ENCODE measurements at places on chromosomes 11 and 22. TPM values are rescaled to one million over a fixed set of nuclear protein-coding genes. Genes with fewer than 3 reads are reported as not detected.
A peak's percentile ranks its signal among the peaks of the same experiment; 100 is the strongest.

Gene PGA5
- total RNA-seq: not detected

Gene OR56A1
- not detected for total RNA-seq

Gene UPK3A
- total RNA-seq: not detected

Gene LIPT2
- total RNA-seq: 0.52 TPM

Gene JAML
- not detected for total RNA-seq

Gene IL10RA
- total RNA-seq: not detected

Gene OR5AP2
- total RNA-seq: not detected

Gene CARD10
- total RNA-seq: 5.4 TPM

Gene SCN4B
- total RNA-seq: not detected

DNA sequence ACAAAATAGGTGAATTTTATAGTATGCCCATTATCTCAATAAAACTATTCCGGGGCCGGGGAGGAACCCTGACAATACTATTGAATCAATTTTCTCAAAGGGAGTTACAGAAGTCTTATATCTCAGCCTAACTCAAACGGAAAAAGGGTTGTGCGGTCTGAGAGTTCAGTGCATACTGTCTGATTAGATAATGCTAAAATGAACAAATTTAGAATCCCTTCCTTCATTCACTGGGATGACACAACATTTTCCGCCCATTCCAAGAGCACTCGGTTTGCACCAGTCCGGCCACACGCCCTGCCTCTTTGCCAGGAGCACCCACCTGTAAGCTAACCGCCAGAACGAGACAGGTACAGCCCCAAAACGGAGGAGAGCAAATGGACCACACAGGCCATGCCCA is 50.0 kb upstream of the NFRKB start:
- no peak for DNase-seq

DNA sequence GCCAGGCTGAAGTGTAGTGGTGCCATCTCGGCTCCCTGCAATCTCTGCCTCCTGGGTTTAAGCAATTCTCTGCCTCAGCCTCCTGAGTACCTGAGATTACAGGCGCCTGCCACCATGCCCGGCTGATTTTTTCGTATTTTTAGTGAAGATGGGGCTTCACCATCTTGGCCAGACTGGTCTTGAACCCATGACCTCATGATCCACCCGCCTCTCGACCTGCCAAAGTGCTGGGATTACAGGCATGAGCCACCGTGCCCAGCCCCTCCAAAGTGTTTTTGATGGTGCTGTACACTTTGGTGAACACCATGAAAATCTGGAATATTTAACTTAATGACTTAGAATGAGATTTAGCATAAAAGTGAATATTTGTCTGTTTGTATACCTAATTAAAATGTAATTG is 5.6 kb downstream of the LUZP2 start:
- no peak for DNase-seq

DNA sequence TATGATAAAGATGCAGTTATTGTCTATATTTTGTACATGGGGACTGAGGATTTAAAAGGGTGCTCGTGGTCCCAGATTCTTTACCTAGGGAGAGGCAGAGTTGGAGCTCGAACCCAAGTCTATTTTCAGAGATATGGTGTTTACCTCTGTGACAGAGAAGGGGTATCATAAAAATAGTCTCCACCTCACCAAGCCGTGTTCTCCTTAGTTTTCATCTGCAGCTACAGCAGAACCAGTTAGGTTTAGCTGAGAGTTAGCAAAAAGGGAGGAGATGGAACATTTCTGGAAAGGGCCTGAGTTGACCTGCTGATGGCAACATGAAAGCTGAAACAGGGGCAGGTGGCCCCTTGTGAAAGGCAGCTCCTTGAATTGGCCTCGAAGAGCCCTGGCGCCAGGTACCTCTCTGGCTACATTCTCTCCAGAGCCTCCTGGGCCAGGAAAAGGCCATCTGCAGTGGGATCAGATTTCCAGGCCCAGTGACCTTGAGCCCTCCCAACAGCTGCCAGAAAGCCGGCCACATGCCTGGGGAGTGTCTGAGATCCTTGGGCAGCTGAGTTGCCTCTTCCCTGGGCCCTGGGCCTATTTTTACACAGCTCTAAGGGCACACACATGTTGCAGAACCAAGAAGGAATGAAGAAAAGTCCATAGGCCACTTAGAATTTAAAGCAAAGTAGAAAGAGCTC is 136.6 kb downstream of the NAV2 start:
- no peak for DNase-seq

DNA sequence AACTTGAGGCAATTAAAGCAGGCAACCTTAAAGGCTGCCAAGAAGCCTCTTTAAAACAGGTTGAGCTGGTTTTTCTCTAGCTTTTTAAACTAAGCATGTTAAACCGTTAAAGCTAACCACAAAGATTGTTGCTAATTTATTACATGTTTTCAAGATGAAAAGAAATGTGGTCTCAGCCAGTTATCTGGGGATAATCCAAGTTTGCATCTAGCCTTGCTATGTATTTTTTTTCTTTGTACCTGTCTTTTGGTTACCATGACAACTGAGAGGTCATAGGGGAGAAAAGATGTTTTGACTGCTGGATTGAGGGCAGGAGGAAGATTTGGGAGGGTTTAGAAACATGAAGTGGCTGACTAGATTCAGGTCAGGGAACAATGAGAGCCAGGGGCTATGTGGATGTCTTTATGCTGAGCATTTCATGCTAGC is 19.2 kb upstream of the PGM2L1 start:
- peak; percentile 37 for DNase-seq

- no peak for DNase-seq
Observed at GRCh38 chr22:37240941-37241320, 3.1 kb downstream of the RAC2 start.

GRCh38 chr11:124415356-124415923 is 9.2 kb downstream of the OR8B4 start:
- DNase-seq: peak; percentile 29

- DNase-seq: no peak
Observed at GRCh38 chr11:45698777-45699497, 33.5 kb upstream of the CHST1 start.

DNA sequence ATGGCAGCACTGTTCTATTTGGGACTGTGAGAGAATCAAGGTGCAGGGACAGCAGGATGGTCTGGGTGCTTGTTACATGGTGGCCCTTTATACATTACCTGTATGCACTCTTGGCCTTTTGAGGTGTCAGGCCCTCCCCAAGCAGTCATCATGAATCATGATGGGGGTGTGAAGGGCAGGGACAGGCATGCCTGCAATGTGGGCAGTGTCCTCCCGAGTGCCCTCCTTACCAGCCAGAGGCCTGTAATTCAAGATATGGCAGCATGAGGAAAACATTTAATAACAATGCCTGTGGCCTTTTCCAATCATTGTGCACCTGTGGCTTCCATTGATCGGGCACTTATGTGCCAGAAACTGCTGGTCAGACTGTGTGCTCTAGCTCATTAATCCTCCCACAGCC is 25.5 kb upstream of the CYP2D6 start:
- no peak for DNase-seq

DNA sequence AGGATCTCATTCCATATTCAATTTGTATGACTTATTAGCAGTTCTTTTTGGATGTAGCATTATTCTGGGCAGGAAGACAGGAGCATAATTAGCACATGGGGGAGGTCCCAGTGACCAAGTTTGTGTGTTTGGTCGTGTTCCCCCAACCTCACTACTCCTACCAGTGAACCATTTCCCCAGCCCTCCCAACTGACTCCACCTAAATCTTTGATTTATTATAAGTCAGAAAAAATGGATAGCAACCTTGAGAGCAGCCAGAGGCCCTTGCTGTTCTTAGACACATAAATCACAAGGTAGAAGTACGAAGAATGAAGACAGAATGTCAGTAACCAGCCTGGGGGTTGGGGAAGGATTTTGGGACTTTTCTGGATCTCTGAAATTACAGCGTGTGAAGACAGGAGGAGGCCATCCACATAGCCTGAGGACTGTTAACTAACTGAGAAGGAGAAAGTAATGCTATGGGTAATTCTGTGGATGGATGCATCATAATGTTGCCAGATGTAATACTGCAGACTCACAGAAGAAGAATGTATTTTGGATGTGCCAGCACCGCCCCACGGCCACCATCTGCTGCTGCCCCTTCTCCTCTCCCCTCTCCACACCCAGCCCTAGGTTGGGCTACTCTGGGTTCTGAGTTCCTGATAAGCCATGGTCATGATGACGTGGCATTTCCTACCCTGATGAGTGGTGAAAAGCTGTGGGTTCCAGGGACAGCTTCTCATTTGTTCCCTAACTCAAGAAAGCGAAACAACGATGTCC is 124.3 kb upstream of the TTC12 start:
- DNase-seq: peak; percentile 79

DNA sequence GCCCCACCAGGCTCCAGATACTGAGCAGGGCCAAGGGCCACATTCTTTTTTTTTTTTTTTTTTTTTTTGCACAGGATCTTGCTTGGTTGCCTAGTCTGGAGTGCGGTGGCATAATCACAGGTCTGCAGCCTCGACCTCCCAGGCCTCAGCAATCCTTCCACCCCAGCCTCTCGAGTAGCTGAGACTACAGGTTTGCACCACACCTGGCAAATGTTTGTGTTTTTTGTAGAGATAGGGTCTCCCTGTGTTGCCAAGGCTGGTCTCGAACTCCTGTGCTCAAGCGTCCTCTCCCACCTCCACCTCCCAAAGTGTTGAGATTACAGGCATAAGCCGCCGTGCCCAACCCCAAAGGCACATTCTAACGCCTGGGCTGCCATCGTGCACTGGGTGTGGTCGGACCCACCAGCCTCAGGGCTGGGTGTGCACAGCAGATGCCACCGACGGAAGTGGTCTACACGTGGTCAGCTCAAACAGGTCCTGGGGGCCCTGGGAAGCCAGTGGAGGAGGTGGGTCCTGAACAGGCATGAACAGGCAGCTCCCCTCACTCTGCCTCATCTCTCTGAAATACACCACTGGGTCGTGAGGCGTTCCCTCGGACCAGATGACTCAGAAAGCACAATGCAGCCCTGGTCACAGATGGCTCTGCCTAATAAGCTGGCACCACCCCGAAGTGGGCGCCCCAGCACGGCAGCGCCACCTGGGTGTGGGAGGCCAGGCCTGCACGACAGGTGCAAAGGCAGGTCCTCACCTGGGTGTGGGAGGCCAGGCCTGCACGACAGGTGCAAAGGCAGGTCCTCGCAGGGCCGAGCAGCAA is 5.1 kb upstream of the B4GALNT4 start:
- peak; percentile 24 for DNase-seq

- DNase-seq: peak; percentile 52
Observed at GRCh38 chr11:66068154-66068821, 1.8 kb upstream of the PACS1 start.

GRCh38 chr11:44840085-44840478 is 110.6 kb downstream of the TP53I11 start:
- DNase-seq: no peak

DNA sequence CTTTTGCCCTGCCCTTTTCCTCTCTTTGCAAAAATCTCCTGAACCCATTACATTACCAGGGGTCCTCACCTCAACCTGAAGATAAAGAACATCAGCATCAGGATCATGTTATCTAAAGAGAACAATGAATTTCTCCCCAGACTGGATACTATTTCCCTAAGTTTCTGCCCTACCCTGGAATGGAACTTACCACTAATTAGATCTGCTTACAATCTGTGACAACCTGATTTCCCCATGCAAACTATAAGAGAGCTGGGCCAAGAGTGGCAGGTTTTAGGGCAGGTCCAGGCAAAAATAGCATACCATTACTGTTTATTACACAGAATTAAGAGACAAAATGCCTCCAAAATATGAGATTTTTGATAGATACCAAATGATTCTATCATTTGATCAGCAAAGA is 58.0 kb upstream of the GDPD4 start:
- no peak for DNase-seq

- no peak for DNase-seq
Observed at GRCh38 chr22:44055805-44056204, 31.7 kb downstream of the PARVB start.

GRCh38 chr11:45098929-45099328 is 47.5 kb upstream of the PRDM11 start:
- no peak for DNase-seq

DNA sequence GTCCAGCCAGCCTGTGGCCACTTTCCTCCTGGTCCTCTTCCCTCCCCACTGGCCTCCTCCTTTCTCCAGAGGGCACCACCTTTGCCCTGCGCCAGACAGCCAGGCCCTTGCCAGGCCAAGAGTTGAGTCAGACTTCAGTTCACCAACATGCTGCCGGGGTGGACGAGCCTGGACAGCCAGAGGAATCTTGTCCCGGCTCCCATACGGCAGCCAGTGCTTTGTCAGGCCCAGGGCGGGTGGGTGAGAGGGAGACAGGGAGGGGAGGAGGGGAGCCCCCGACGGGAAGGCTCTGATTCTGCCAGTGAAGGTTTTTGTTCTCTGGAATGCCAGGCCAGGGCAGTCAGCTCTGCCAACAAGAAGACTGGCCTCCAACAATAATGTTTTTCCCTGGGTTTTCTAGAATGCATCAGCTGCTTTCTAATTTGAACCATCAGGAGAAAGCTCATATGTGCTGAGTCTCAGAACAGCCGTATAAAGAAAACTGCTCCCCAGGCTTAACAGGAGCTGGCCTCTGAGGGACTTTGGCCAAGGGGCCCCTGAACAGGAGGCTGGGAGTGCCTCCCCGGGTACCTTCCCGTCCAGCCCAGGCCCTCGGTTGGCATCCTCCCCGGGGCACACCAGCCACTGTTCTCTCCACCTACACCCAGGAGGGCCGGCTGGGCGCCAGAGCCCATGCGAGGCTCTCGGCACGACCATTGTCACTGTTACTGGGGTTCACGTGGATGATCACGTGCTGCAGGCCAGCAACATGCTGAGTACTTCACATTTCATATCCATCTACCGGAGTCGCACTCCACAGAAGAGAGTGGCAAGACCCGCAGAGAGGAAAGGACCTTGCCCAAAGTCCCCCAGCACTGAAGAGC is 28.6 kb downstream of the LIF start:
- no peak for DNase-seq

- DNase-seq: no peak
Observed at GRCh38 chr11:1088927-1089737, 14.5 kb downstream of the MUC2 start.

GRCh38 chr22:49412236-49412635 is 415.4 kb downstream of the BRD1 start:
- DNase-seq: no peak

GRCh38 chr22:31079095-31079642 is 1.9 kb upstream of the SMTN start:
- no peak for DNase-seq

- no peak for DNase-seq
Observed at GRCh38 chr11:75051043-75051442, 45.6 kb downstream of the OR2AT4 start.

- no peak for DNase-seq
Observed at GRCh38 chr11:64141081-64141783, 24.7 kb downstream of the MACROD1 start.

- no peak for DNase-seq
Observed at GRCh38 chr22:23850136-23850611, 7.5 kb upstream of the SLC2A11 start.

GRCh38 chr11:8219257-8220021 is 44.2 kb downstream of the LMO1 start:
- DNase-seq: peak; percentile 37

Measured in HFFc6 (cell line).